ENCODE measurements at places on chromosomes 7 and 10.

DNA sequence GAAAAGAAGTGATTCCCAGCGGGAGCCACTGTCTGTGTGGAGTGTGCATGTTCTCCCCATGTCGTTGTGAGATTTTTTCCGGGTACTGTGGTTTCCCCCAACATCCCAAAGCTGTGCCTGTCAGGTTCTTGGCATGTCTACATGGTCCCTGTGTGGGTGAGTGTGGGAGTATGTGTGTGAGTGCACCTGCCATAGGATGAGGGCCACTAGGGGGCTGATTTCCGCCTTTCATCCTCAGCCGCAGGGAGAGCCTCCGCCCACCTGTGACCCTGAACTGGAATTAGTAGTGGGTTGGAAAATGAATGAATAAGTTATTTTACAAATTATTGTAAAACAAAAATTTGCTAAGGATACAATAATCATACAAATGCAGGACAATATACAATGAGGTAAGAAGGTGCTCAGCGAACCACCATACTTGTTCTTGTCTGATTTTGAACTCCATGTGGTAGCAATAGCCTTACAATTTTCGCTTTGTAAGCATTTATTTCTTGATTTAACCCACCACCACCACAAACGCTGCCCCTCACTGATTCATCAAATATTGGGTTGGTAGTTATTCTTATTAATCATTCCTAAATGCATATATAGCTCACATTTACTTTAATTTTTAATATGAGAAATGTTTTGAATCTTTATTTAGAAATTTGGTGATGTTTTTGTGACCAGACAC lies 641.2 kb upstream of the VSTM2A start:
- DNase-seq = no peak

- no peak for DNase-seq
Measured at GRCh38 chr10:18737841-18738240, 78.6 kb downstream of the ARL5B start.

GRCh38 chr10:104521901-104522694 lies 119.0 kb upstream of the SORCS3 start:
- no peak for DNase-seq

GRCh38 chr10:77795426-77796055 lies 131.0 kb downstream of the DLG5 start:
- DNase-seq = no peak

DNA sequence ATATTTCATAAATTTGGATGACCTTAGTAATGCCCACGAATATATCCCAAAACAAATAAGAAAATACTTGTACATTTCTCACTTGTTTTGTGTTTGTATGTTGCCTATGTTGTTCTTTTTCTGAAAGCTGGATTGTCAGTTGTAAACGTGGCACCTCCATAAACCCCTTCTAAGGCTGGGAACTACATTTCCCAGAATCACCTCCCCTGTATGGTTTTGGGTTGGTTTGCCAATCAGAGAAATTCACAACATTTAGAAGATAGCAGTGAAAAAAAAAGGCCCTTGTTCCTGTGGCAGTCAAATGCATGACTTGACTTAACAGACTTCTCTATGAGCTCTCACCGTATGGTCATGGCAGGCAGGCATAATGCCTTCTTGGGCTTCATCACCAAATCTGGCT lies 676.3 kb upstream of the STEAP1 start:
- no peak for DNase-seq

- peak; percentile 18 for DNase-seq
Measured at GRCh38 chr10:5413012-5413938, 918 bp downstream of the NET1 start.

DNA sequence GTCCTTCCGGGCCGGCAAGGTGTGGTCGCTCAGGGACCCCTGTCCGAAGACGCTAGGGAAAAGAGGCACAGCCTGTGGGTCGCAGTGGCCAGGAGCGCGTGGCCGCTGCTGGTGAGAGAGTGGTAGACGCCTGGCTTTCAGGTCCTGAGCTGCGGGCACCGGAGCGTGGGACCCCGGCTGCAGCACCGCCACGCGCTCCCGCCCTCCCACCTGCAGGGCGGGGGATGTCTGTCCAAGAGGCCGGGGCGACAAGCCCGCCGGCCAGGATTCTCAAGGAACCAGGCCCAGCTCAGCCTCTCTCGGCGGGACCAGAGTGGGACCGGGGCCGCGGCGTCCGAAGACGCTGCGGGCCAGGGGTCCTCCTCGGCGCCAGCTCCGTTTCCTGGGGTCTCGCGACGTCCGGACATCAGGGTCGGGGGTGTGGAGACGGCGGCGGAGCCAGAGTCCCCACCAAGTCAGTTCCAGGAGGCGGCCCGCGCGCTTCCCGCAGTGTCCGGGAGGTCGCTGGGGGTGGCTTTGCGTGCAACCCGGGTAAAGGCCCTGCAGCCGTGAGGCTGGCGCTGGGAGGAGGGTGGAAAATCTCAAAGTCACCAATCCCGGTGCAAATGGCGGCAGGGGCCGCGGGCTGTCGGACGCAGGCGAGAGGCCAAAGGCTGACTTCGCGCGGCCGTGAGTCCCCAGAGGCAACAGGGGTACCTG lies 5.5 kb downstream of the ZNF503 start:
- DNase-seq = peak; percentile 52

- DNase-seq = no peak
Measured at GRCh38 chr10:126654579-126654978, 15.9 kb downstream of the C10orf90 start.

DNA sequence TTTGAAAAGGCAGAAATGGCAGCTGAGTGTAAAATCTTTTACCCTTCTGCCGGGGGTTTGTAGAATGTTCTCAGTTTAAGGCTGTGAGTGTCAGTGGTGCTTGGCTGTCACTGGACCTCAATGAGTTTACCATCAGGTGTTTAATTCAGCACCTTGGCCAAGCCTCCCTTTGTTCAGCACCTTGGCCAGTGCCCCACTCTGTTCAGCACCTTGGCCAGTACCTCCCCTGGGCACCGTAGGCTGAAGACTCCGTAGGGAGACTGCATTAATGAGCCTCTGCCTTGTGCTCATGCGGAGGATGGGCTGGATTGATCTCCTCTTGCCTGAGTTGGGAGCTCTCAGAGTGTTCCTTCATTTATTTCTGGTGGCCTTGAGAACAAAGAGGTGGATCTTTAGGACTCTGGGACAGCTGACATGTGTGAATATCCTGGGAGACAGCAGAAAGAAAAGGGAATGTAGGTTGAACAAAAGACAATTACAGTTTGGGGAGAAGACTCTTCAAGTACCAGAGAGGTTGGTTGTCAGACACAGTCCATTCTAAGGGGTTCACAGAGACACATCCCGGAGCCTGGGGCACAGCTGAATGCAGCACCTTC lies 1.6 kb downstream of the FAM24A start:
- DNase-seq = peak; percentile 60

GRCh38 chr10:110499796-110500514 lies 2.2 kb downstream of the DUSP5 start:
- DNase-seq = no peak

- no peak for DNase-seq
Measured at GRCh38 chr7:36985866-36986400, 261.6 kb upstream of the AOAH start.

Data from pancreas (tissue), 10 donors.